ENCODE measurements at places on chromosomes 3 and 15. TPM values are rescaled to one million over a fixed set of nuclear protein-coding genes. Genes with fewer than 3 reads are reported as not detected.

DNA sequence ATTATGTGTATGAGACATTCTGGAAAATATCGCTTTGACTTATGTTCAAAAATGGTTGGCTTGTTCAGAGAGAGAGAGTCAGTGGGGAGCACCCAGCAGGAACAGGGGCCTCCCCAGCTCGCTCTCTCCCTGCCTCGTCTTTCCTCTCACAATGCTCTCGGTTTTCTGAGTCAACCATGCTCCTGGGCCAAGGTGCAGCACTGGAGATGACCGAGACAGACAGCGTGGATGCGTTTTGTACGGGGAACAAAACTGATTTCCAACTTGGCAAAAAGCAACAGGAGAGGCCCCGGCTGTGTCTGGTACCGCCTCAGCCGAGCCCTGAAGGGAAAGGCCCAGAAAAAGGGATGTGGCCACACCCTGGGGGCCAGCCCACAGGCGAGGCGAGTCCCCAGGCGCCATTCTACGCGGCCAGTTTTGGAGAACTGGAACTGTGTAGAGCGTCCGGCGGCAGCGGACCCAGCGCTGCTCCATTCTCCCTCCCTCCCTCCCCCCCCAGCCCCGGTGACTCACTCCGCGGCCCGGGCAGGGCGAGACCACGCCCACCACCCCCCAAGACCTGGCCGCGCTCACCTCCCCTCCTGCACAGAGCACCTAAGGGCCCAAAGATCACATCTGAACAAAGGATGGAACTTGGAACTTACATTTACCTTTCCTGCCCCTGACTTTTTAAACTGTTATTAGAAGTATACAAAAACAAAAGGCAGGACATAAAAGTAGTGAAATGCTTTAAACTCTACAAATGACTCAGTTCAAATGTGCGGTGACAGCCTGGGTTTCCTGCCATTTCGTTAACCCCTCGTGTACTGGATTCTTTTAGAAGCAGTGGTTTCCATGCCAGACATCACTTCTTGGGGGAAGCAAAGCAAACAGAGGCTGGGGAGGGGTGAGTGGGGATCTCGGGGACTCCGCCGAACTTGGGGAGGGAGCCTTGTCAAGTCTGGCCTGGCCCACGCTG is 12.7 kb downstream of the ATP10A start:
- DNase-seq = no peak

GRCh38 chr3:139309061-139309591 is 34.7 kb upstream of the MRPS22 start:
- no peak for DNase-seq

DNA sequence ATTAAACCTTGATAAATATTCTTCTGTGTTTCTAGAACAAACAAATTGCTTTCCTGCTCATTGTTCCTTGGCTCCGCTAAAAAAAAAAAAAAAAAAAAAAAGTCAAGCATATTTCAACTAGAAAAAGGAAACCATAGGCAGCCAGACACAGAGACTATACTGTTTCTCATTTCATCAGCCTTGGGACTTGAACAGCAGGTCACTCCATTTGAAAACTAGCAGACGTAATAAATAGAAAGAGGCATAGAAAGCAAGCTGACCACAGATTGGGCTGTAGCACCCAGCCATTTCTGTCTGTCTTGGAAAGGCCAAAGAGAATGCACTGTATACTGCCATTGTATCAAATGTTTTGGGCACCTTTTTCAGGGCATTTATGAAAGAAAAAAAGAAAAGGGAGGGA is 697.1 kb downstream of the NLGN1 start:
- DNase-seq = no peak

DNA sequence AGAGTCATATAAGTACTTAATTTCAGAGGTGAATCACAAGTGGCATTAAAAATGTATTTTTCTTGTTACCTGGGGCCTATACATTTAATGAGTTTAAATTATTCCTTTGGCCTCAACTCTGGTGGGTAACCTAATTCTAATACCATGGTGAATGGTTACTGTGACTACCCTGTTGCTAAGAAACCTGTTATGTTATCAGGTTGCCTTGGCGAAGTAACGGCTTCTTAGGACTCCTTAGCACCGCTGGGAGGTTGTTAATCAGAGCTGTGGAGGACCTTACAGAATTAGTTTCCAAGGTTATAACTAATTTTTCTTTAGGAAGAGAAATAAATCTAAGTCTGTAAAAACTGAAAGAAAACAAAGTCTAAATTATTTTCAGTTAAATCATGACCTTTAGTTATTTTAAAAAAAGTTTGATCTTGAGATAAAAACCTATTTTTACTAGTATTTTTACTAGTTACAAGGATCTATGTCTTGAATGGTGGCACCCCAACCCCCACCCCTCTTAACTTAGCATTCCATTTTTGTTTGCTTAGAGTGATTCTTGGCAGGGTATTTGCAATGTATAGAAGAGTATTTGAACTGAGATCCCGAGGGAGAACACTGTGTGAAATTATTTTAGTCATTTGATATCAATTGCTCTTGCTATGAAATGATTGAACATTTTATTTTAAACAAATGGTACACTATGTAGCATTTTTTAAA is 155.5 kb downstream of the FNDC3B start:
- DNase-seq = no peak

P2RY1 gene
- total RNA-seq = 1.8 TPM

GRCh38 chr3:171704002-171704401 is 106.3 kb downstream of the PLD1 start:
- peak; percentile 32 for DNase-seq

DNA sequence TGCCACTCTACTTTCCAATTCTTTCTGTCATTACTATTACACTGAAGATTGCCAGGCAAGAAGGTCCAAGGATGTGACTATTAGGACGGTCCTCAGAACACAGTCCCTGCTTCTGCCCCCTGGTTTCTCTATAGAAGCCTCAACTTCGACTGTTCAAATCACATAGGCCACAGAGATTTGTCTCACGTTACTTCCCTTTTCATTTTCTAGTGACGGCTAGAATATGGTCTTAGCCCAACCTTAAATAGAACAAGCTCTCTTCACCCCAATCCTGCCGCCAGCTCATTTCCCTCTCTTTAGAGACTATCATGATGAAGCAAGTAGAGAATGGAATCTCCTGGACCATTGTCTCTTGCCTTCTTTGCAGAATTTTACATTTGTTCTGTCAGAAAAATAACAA is 84.9 kb downstream of the TIGIT start:
- no peak for DNase-seq

DNA sequence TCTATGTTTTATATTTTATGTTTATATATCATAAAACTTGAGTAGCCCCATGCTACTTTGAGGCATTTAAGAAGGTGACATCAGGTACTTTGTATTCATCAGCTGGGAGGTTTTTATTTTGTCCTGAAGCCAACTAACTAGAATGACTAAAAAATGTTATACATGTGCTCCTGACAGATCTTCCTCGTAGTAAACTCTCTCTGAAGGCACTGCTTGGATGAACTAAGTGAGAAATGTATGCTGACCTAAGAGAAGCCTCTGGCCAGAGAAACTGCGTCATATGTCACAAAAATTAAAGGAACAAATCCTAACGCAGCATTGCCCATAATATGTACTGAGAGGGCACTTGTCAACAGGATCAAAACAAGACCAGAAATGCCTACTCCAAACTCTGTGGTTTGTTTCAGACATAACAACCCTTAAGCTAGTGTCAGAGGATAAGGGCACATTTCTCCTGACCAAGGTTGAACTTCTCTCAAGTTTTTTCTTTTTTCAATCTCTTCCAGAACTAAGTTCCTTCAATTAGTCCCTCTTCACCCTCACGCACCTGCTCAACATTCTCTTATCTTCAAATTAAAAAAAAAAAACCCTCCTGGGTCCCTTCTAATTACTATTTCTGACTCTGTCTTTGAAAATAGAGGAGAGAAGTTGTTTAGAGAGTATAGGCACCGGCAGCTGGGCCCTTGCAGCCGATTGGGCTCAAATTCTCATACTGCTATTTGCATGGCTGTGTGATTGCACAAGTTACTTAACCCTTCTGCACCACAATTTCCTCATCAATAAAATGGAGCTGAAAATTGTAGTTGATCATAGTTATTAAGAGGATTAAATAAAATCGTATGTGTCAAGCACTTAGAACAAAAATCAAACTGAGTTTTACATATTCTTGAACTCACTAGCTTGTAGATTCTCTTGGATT is 159.0 kb downstream of the FRMD5 start:
- DNase-seq = no peak

PTH1R gene
- total RNA-seq = not detected

DNA sequence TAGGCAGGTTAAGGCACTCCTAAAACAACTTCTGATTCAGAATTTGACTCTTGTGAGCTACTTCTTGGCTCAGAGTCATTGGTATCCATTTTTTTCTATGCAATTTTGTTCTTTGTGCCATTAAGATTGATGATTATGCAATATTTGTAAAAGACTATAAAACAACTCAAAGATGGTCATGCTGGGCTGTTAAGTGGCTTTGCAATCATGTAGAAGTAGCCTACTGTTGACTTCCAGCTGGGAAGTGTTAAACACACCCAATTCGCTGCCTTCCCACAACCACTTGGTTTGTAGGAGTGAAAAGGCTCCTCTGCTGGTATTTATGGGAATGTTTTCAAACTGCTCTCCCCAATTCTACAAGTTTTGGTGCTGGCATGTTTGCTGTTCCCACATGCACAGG is 74.7 kb upstream of the COL6A6 start:
- DNase-seq = no peak

SLC22A13 gene
- total RNA-seq = 0.21 TPM

DNA sequence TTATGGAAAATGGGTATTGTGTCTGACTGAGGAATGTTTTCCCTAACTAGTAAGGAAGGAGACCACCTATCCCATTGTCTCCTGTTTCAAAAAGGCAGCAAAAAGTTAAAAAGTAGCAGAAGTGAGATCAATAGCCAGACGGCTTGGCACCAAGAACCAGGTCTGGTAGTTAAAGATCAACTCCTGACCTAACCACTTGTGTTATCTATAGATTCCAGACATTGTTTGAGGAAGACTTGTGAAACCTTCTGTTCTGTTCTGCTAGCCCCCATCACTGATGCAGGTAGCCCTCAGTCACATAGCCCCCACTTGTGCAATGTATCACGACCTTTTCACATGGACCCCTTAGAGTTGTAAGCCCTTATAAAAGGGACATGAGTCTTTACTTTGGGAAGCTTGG is 46.3 kb upstream of the C2CD4B start:
- no peak for DNase-seq

SLC25A38 gene
- 29.8 TPM for total RNA-seq

DNA sequence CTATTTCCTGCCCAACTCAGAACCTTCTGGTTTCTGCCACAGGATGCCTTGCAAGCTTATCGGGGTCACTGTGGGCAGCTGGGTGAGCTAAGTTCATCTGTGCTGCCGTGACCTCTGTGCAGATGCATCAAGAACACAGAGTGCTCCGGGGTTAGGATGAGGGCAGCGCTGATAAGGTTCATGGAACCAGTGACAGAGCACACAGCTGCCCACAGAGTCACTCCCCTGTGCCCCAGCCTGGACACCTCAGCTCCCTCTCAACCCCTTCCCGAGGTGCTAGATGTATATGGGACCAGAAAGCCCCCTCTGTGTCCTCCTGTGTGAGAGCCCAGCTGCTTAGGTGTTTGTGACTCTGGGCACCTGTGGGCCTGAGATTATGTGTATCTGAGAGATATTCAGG is 15.8 kb upstream of the ALAS1 start:
- no peak for DNase-seq

Measured in foreskin keratinocyte (primary cell).